ENCODE measurements at places on chromosomes 2 and 18.
A peak's percentile ranks its signal among the peaks of the same experiment; 100 is the strongest.

DNA sequence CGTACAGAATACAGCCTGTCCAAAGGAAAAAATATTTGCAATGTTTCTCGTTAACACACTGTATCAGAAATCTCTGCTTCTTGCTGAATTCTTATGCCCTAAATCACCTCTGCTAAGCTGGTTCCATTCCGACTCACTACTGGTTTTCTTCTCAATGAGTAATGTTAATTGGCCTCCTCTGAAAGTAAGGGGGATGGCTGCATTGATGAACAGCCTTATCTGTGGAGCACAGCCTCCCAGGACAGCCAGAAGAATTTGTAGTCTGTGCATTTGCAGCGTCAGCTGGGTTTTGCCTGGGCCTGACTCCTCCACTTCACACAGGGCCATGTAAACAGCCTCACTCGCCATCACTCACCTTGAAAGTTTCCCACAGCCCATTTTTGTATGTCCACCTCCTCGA lies 127.7 kb downstream of the RNF152 start:
- peak; percentile 47 for DNase-seq

DNA sequence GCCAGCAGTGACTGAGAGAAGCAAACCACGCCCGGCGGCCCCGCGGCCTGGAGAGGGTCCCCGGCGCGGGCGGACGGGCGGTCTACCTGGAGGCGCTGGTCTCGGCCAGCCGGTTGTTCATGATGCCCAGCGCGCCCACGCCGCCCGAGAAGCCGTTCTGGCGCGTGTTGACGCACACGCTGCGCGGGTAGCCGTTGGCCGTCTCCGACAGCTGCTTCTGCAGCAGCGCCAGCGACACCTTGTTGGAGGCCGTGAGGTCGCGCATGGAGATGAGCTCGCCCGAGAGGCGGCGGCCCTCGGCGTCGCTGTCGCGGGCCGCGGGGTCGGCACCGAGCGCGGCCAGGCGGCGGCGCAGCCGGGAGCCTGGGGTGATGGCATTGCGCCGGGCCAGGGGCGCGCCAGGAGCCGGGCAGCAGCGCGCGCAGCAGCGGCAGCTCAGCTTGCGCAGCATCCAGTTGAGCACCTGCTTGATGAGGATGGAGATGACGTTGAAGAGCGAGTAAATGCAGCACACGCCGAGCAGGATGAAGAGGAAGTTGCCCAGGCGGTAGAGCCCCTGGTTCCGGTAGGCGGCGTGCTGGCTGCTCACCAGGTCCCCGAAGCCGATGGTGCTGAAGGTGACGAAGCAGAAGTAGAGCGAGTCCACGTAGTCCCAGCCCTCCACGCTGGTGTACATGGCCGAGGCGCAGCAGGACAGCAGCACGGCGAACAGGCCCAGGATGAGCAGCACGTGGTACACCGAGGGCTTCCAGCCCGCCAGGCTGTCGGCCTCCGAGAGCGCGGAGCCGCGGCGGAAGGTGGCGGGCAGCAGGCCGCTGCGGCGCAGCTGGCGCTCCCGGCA lies 118.1 kb downstream of the MSH2 start:
- DNase-seq, result peak; percentile 44

DNA sequence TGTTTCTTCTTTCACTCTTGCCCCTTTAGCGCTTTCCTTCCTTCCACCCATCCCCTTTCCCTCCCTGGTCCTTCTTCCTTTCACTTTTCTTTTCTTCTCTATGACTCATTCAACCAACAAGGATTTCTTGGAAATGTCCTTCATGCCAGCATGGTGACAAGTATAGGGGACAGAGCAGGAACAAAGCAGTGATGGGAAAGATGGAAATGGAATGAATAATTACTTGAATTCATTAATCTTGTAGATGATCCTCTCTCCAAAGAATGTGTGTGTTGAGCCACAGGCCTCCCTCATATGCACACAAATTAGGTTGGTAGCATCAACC lies 1.5 kb downstream of the VAMP5 start:
- DNase-seq, result peak; percentile 66

GRCh38 chr2:139067874-139068273 lies 287.7 kb upstream of the NXPH2 start:
- no peak for DNase-seq

DNA sequence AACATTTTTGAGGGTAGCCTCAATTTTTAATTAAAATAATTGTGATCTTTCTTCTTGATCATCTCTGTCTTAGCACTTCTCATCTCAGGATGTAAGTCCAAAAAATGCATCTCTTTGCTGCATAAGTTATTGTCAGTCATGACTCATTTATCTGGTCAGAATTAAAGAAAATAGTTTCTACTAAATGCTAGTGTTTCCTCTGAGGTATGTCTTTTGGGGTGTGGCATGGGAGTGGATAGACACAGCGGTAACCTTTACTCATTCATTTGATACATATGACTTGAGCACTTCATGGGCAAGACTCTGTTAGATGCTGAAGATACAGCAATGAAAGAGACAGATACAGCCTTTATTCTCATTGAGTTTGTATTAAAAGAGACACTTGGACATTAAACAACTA lies 284.7 kb downstream of the IRS1 start:
- DNase-seq, result peak; percentile 77

- no peak for DNase-seq
Observed at GRCh38 chr2:44672431-44672830, 269.1 kb upstream of the SIX3 start.

DNA sequence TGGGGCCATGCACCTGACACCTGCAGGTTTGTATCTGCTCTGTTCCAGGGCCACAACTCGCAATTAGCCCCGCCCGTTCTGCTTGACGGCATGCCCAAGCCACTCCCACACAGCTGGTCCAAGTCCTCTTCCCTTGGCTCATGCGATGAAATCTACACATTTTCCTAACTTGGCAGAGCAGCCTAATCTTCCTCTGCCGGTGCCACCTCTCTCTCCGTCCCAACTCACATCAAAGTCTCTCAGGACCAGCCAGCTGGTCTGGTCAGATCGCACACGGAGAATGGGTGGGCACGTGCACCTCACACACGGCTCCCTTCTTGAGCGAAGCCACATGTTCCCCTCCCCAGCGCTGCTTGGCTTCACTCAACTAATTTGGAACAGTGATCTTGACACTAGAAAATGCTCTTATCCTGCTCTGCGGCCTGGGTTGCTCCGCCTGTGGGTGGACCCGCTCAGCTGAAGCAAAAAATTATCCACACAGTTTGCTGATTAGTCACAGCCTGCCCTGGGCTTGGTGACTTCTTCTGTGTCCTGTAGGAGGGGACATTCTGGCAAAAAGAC lies 176.7 kb downstream of the NRP2 start:
- peak; percentile 31 for DNase-seq

DNA sequence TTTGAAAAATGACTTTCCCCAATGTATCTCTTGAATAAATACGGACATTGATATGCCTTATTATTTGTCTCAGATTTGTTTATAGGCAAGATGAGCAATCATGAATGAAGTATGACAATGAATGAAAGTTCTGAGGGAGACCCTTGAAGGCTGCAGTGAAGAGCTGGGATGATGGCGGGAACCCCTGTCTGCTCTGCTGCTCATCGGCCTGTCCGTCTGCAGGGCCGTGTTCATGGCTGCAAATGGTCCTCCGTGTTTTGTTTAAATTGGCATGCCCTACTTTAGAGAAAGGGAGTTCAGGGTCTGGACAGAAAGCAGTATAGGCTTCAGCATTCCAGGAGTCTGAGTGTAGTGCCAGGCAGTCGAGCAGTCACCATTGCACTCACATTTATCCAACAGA lies 1.2 kb upstream of the HS1BP3 start:
- DNase-seq, result no peak

DNA sequence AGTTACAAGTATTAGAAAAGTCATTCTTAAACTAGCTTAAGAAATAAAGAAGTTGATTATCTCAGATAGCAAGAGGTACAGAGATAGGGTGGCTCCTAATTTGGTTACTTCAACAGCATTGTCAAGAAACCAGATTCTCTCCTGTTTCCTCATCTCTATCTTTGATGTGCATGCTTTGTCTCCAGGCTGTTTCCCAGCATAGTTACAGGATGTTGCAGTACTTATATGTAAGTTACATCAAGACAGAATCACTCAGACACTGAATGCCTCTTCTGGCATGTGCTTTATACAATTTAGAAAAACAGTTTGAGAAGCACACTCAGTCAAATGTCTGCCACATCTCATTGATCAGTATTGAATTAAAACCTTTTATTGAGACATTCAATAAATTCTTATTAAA lies 189.5 kb upstream of the UBE2E3 start:
- peak; percentile 11 for DNase-seq

DNA sequence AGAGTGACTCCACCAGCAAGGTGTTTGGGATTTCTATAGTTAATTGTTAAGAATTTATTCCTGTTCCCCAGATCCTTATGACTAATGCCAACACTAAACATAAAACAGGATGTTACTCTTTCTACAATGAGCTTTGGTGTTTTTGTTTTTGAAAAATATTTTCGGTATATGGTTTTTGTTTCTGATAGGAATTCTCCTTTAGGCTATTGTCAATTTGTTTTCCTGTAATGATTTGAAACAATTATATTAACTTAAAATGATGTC lies 182.6 kb downstream of the AGAP1 start:
- DNase-seq, result no peak

DNA sequence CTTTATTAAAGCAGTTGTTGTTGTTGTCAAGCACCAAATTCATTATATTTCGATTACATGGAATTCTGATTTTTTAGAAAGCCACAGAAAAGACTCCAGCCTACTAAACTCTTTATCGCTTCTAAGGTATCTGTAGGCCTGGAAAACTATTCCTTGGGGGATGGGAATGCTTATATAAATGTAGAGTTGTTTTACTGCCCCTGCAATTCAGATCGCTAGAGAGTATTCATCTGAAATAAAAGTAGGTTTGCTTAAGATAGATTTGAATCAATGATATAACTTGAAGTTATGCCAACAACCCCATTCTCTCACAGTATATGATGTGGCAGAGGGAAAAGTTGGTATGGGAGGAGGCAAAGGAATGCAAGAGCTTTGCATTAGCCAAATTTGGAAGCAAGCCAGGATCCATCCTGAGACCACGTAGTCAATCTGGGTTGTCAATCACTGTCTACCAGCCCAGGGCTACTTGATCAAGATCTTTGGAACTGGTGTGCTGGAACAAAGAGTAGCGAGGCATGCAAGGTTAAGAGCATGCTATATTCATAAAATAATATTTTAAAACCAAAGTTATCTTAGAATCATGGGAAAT lies 95.9 kb downstream of the LYPD6B start:
- DNase-seq, result no peak

GRCh38 chr2:211435331-211435730 lies 878.9 kb downstream of the CPS1 start:
- DNase-seq, result no peak

DNA sequence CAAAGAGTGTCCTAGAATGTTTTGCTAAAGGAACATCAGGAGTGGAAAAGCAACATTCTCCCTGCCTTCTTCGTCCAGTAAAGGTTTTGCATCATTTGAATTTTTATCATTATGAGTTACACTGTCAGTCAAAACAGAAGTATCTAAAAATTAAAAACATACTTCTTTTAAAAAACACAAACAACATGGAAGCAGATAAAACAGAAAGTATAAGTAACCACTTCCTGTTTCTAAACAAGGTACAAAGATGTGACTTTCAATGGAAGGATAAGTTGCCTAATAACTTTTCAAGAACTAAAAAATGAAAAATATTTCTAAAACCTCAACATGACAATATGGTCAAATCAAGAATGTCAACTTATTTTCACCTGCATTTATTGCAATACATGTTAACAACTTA lies 158.2 kb downstream of the STK39 start:
- no peak for DNase-seq

DNA sequence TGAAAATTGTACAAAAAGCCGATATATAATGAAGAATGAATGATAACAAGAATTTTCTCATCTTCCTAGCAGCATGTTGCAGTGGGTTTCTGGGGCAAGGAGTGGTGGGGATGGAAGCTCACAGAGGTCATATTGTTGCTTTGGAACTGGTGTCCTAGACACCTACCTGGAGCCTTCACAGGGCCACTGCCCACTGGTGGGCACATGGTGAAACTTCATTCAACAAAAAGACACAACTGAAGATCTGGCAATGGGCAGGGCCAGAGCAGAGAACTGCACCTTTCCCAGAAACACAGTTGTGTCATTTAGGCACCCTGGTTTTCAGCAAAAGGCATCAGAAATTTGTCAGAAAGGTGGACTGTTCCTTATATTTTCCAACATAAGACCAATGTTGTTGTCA lies 115.3 kb downstream of the FHOD3 start:
- peak; percentile 50 for DNase-seq

All from fibroblast of mammary gland (primary cell).